ENCODE measurements at places on chromosomes 1 and 21.
A peak's percentile ranks its signal among the peaks of the same experiment; 100 is the strongest.

DNA sequence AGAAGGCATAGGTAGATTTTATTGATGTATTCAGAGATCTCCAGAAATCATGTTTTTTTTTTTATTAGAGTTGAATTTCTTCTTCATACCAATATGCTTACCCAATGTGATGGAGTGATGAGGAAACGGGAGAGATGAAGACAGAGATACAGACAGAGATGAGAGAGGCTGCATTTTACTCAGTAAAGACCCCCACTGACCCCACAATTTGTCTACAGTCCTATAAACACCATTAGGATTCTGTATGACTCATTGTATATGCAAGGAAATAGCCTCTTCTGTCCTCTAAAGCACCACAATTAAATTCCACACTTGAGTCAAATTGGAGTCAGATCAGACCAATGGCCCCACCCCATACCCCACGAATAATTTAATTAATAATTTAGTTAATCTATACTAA is 44.0 kb downstream of the RUNX1 start:
- DNase-seq, result no peak

- DNase-seq, result no peak
Observed at GRCh38 chr21:45474323-45474950, 67.8 kb downstream of the SLC19A1 start.

- no peak for DNase-seq
Observed at GRCh38 chr1:46153228-46153627, 20.8 kb upstream of the PIK3R3 start.

GRCh38 chr1:204149635-204150565 is 1.9 kb downstream of the ETNK2 start:
- DNase-seq, result no peak

DNA sequence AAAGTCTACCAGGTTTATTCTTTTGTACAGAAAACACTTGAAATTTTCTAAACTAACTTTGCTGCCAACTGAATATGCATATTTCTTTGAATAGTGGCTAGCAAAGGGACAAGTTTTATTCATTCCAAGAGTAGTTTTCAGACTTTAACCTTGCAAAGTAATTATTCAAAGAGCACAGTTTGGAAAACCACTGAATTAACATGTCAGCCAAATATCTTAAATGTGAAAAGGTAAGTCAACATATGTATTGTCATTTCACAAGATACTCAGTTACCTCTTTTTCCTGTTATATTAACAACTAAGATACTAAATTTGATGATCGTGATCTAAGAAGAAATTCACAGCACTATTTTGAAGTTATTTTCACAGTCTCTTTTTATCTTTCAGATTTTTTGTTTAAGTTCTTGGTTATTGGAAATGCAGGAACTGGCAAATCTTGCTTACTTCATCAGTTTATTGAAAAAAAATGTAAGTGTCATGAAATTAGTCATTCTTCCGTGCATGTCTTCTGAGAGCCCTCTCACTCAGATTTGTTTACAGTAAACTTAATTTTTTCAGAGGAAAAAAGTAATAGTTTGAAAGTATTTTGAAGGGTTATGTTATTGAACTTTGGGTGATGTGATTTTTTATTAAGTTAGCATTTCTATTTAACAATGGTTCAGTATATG is 15.3 kb downstream of the RAB4A start:
- no peak for DNase-seq

GRCh38 chr1:157359314-157360022 is 192.8 kb downstream of the FCRL5 start:
- no peak for DNase-seq

DNA sequence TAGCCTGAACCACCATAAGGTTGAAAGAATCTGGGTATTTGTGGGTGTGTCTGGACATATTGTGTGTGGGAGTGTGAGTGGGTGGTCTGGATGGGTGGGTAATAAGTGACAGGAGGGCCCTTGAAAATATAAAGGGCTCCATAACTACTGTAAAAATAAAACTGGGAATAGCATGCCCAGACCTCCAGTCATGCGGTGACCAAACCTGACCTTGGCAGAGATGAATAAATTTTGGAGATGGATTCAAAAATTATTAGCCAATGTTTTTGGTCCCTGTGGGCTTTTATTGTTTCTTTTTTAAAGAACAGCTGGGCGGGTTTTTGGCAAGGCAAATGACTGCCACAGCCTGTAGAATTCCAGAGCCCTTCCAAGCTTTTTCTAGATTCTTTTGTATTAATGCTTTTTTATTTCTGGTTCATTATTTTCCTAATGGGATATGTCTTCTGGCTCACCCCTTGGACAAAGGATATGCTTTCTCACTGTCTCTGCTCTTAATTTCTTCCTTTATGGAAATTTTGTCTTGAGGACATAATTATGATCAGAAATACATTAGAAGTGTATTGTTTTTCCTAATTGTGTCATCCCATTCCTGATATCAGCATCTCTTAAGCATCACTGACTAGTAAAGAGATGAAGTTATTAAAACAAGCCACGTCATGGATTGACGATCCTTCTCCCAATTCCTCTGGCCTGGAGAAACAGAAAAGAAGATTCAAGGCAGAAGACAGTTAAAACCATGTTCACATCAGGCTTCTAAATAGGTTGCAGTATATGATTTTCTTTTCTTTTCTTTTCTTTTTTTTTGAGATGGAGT is 69.5 kb downstream of the NTMT2 start:
- DNase-seq, result no peak

GRCh38 chr21:44378646-44379514 is 25.5 kb downstream of the TRPM2 start:
- no peak for DNase-seq

DNA sequence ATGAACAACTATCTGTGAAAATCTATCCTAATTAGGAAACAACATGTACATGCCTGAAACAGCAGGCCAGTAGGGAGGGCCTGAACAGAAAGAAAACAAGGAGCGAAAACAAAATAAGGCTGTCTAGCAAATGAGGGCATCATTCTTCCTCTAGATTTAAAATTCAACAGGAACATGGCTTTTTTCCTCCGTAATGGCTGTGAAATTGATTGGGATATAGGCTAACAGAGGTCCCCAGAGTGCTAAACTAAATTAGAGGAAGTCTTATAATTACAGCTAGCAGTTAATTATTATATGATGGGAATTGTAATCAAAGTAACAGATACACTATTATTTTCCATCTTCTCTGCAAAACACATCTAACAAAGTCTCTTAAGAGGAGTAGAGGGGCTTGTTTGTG is 51.7 kb upstream of the TIAM1 start:
- no peak for DNase-seq

DNA sequence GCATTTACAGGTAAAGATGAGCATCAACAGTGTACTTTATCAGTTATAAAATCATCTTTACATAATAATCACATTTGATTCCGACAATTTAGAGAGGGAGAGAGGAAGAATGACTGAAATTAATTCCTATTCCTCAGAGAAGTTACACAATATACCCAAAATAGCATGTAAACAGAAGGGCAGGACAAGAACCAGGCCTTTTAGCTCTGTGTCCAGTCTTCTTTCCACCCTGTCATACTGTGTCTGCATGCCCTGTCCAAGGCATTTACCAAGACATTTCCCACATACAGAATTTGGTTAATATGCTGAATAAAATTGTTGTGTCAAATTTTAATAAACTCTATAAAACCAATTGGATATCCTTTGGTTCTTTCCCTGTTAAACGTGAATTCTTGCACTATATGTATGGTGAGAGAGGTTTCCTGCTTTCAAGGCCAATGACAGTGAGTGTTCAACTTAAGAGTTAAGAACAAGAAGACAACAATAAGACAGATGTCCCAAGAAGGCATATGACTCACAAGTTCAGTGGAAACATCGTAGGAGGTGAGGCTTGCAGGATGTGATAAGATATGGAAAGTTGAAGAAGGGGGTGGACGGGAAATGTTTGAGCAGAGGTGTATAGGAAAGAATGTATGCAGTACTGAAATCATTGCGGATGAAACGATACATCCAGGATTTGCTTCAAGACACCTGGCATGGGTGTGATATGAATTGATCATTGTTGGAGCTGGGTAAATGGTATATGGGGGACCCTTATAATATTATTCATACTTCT is 20.8 kb downstream of the LRRC8B start:
- DNase-seq, result no peak

- no peak for DNase-seq
Observed at GRCh38 chr21:45021428-45022347, 52.7 kb upstream of the ADARB1 start.

DNA sequence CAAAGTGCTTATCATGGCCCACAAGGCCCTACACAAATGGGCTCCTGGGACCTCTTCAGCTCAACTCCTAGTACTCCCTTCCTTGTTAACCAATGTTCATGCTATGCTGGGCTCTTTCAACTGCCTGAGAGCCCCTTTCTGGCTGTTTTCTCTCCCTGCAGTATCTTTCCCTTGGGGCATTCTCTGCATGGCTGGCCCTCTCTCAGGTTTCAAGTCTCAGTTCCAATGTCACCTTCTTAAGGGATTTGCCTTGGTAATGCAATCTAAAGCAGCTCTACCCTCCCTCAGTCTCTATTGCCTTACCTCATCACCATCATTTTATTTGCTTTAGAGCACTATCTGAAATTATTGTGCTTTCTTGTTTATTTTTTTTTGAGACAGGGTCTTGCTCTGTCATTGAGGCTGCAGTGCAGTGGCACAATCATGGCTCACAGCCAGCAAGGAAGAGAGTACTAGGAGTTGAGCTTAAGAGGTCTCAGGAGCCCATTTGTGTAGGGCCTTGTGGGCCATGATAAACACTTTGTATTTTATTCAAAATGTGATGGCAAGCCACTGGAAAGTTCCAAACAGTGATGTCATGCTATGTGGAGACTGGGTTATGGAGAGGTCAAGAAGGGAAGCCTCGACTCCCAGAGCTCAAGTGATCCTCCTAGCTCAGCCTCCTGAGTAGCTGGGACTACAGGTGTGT is 63.4 kb upstream of the SRSF10 start:
- DNase-seq, result no peak

- no peak for DNase-seq
Observed at GRCh38 chr1:84971957-84972356, 25.0 kb downstream of the MCOLN2 start.

DNA sequence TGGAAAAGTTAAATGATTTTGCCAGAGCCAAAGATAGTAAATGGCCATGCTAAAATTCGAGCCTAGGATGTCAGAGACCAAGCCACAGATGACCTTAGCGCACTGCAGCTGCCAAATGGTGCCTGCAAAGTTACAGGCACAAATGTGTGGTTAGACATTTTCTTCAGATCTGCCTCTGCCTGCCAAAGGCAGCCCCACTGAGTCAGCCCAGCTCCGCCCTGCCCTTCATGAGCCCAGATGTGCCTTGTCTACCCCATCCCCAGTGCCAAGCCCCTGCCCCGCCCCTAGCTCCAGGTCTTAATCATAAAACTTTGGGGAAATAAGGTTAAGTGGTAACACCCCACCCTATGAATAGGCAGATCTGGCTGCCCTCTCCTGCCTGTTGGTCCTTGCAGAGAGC is 105.9 kb downstream of the DTL start:
- DNase-seq, result no peak

DNA sequence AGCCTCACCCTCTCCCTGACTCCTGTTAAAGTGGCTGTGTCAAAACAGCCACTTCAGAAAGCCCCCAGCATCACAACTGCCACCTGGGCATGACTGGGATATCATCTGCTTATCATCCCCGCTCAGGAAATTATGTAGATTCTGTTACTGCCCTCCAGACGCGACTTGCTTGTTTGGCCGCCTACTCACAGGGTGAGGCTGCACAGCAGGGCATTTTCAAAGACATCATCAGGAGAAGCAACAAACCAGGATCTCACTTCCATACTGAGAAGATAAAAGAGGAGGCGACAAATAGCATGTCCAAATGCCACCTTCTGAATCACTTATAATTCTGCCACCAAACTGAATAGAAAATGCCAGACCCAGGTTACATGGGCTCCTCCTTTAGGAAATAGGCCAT is 94.8 kb downstream of the MIS18A start:
- DNase-seq, result no peak

GRCh38 chr1:30120245-30121000 is 603.0 kb downstream of the MATN1 start:
- no peak for DNase-seq

- DNase-seq, result peak; percentile 74
Observed at GRCh38 chr1:161139766-161140165, 7.3 kb upstream of the DEDD start.

GRCh38 chr1:184535191-184535970 is 148.6 kb downstream of the C1orf21 start:
- DNase-seq, result no peak

DNA sequence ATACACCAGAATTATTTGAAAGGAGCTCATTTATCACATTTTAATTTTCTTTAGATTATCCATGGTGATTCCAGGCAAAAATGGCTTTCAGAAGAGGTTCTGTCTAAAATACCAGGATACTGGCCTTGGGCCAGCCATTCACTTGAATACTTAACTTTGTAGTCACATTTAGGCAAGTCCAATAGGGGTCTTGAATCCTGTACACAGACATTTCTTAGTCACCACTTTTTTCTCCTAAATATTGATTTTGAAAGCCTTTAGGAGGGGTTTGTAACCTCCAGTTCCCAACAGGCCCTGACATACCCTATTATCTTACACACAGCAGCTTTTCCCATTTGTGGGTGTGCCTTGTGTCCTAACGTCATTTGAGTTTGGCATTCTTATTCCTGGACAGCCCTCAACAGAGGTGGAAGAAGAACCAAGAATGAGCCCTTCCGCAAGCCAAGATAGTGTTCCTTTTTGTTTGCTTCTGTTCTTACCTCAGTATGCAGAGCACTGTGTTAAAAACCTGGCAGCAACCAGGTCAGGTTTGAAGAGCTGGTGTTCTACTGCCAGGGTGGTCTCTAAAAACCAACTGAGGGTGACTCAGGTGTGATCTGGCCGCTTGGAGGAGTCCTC is 19.5 kb downstream of the MAP3K7CL start:
- no peak for DNase-seq

DNA sequence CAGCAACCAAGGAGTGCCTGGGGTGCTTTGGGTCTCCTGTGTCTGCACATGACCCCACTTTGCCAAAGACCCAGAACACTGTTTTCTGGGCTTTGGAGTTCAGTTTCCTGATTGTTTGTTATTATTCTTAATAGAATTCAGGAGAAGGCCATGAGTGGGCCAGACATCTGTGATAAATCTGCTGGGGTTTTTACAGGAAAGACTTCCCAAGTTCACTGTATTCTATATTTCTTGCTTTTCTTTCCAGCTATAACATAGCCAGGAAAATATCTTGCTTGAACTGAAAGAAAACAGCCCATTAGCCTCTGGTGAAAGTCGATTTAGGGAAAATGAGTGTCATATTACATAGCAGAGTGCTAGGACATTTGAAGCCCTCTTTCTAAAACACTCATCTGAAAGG is 345.1 kb upstream of the USP24 start:
- DNase-seq, result no peak

- DNase-seq, result no peak
Observed at GRCh38 chr1:214864896-214865688, 217.4 kb upstream of the KCNK2 start.

DNA sequence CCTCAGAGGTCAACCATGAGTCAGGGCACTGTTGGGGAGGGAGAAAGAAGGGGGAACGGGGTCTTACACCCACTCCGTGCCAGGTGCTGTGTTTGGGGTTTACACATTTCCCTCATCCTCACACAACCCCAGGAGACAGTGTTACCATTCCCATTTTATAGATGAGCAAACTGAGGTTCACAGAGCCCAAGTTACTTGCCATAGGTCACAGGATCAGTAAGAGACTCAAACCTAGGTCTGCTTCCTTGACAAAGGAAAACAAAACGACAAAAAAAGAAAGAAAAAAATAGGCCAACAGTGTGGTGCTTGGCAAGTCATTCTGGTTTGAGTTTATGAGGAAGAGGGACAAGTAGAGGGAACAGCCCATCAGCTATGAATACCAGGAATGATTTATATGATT is 16.3 kb upstream of the CDCP2 start:
- DNase-seq, result no peak

- no peak for DNase-seq
Observed at GRCh38 chr21:21712748-21713520, 714.7 kb downstream of the NCAM2 start.

Measured in CD4-positive, alpha-beta T cell treated with Interleukin-17A for 1 hour (primary cell).